ENCODE measurements at places on chromosomes 5 and 9. TPM values are rescaled to one million over a fixed set of nuclear protein-coding genes. Genes with fewer than 3 reads are reported as not detected.

ACOT12 gene
- total RNA-seq = not detected

STPG3 gene
- total RNA-seq = not detected

ATG10 gene
- 3.3 TPM for total RNA-seq

LMNB1 gene
- total RNA-seq = 25.6 TPM

ELOVL7 gene
- 5.8 TPM for total RNA-seq

PCDHGA6 gene
- total RNA-seq = 5.6 TPM

CD72 gene
- total RNA-seq = 0.49 TPM

C5orf52 gene
- total RNA-seq = not detected

CKMT2 gene
- total RNA-seq = not detected

BAAT gene
- 0.13 TPM for total RNA-seq

DMRT2 gene
- 0.65 TPM for total RNA-seq

NR6A1 gene
- total RNA-seq = 0.51 TPM

SPAG8 gene
- 0.33 TPM for total RNA-seq

ENHO gene
- total RNA-seq = not detected

RAB3C gene
- total RNA-seq = under 0.01 TPM

FANCC gene
- 5.7 TPM for total RNA-seq
